ACHN (cell line): ENCODE measurements at places on chromosomes 2 and 18.
A peak's percentile ranks its signal among the peaks of the same experiment; 100 is the strongest.

- no peak for DNase-seq
Measured at GRCh38 chr2:114001937-114002336, 112.0 kb downstream of the ACTR3 start.

- DNase-seq, result peak; percentile 62
Measured at GRCh38 chr18:35949903-35950627, 22.4 kb upstream of the RMP24 start.

- DNase-seq, result peak; percentile 45
Measured at GRCh38 chr2:57376985-57377384, 669.6 kb upstream of the VRK2 start.

- no peak for DNase-seq
Measured at GRCh38 chr2:168495524-168495923, 39.5 kb downstream of the CERS6 start.

DNA sequence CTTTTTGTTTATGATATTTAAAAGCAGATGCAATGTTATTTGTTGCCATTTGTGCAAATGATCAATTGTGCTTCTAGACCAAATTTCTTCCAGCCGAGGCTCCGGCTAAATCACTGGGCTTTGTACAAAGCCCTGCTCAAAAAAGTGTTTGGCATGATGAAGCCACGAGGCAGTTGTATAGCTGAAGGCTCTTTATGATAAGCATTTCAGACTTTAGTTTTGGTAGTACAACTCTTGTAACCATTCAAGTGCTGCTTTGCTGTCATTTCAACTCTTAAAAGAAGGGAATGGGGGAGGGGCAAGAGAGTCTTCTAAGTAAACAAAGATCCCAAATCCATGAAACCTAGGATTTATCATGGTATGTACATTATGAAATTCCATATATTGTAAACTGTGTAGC, 3.3 kb upstream of the ZNF532 start:
- DNase-seq, result no peak

- DNase-seq, result no peak
Measured at GRCh38 chr18:79855147-79855933, 57.6 kb downstream of the KCNG2 start.

DNA sequence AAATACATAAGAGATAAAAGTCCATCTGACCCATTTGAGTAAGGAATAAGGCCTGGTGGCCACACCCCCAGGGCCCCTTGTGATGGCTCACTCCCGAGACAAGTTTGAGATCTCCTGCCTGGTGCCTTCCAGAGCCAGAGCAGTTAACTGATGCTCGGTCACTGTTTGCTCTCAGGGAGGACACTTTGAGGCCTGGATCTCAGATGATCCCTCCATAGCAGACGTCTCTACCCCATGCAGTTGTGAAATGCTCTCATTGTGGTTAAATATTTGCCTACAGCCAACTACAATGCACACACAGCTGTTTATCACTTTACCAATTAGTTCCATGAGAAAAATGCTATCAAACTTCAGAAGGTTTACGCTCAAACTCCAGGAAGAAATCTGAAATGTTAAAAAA, 12.3 kb downstream of the GYPC start:
- DNase-seq, result no peak

- DNase-seq, result no peak
Measured at GRCh38 chr18:61865466-61866175, 27.2 kb downstream of the RNF152 start.

DNA sequence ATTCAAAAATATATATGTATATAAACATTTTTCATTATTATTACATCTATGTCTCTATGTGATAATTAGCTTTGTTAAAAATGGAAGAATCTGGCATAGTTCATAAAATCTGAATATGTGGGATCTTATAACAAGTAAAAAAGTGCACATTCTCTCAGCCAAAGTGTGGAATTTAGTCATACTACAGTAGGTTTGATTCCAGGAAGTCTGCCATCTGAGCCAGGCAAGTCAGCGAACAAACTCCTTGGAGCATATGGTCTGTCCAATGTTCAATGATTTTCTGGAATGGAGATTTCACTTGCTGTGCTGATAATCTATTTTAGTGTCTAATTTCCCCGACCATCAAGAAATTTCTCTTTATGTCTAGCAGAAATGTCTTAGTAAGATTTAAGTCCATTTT, 1033.2 kb upstream of the NXPH2 start:
- DNase-seq, result no peak

- DNase-seq, result peak; percentile 70
Measured at GRCh38 chr18:25351777-25352628, at the start of gene ZNF521. ZNF521 (minus strand) TSS chr18:25352166; CDS start chr18:25350946, 1,220 bp downstream.

DNA sequence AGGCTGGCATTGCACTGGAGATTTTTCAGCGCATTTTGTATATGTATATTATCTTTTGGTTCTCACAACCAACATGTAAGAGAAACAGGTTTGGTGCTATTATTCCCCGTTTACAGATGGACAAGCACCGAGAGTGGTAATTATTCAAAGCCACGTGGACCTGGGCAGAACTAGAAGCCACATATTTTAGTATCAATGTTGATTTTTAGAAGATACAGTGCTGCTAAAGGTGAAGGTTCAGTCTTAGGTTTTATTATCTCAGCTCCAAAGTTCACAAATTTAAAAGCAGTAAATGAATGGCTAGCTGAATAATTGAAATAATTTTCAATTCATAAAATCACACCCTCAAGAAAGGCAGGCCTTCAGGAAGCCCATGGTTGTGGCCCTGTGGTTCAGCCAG, 400.6 kb upstream of the ID2 start:
- DNase-seq, result no peak

- no peak for DNase-seq
Measured at GRCh38 chr18:73270920-73271634, 403.3 kb upstream of the NETO1 start.

- DNase-seq, result no peak
Measured at GRCh38 chr2:58714238-58714637, 473.1 kb upstream of the FANCL start.

- no peak for DNase-seq
Measured at GRCh38 chr2:19353721-19354050, 4.7 kb downstream of the OSR1 start.

GRCh38 chr2:201975434-201975833, 58.2 kb upstream of the FZD7 start:
- no peak for DNase-seq

GRCh38 chr2:239092571-239093294, 244.8 kb downstream of the TWIST2 start:
- DNase-seq, result no peak

- no peak for DNase-seq
Measured at GRCh38 chr2:1985571-1985970, 241.3 kb upstream of the PXDN start.

- DNase-seq, result no peak
Measured at GRCh38 chr18:5518899-5519371, 24.9 kb downstream of the EPB41L3 start.

DNA sequence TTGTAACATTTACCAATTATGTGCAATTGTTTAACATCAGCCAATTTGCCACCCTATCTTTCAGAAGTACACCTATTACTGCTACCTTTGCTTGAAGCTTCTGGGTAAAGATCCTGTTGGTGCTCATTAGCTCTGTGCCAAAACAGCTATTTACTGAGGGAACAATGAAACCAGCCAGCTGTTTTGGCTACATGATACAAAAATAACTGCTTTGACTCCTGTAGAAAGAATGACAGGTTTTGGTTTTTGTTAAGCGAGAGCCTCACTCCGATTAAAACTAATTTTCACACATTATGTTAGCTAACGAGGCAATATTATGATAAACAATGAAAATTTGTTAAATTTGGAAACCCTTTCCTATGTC, 907.0 kb downstream of the EPHA4 start:
- DNase-seq, result no peak

DNA sequence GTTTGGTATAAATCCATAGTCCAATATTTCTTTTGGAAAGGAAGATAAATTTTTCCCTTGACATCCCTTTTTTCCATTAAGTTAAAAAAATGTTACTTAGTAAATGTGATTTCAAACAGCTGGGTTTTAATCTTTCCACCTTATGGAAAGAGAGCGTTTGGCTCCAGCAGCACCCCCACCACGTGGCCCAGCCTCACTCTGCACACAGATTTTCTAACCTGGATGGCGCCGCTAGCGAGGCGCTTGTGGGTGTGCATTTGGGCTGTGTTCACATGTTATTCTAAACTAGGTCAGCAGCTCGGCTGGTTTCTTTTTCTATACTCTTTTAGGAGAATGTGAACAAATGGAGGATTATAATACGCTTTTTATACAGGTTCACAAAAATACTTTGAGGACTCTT, 218.0 kb downstream of the LDLRAD4 start:
- no peak for DNase-seq

DNA sequence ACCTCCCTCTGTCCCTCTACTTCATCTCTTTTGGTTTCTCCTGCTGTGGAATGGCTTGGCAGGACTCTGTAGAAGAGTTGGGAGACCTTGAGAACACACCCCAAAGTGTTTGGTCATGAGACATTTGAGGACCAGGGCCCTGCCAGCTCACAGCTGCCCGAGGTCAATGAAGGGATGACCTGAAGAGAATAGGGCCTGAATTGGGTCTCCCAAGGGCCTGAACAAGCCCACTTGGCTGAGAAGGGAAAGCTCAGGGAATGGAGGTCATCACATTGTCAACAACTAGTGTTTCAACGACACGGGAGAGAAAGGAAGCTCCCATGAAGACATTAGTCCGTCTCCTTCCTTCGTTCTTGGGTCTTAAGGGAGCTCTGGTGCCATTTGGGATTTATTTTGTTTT, 52.8 kb downstream of the TTC32 start:
- no peak for DNase-seq

- DNase-seq, result peak; percentile 65
Measured at GRCh38 chr2:222613715-222614331, 42.1 kb downstream of the FARSB start.

GRCh38 chr2:71157124-71157793, 26.8 kb downstream of the MPHOSPH10 start:
- peak; percentile 53 for DNase-seq

- no peak for DNase-seq
Measured at GRCh38 chr2:26453421-26454329, 24.2 kb downstream of the OTOF start.

- peak; percentile 24 for DNase-seq
Measured at GRCh38 chr2:25473758-25474340, 132.1 kb upstream of the DNMT3A start.

DNA sequence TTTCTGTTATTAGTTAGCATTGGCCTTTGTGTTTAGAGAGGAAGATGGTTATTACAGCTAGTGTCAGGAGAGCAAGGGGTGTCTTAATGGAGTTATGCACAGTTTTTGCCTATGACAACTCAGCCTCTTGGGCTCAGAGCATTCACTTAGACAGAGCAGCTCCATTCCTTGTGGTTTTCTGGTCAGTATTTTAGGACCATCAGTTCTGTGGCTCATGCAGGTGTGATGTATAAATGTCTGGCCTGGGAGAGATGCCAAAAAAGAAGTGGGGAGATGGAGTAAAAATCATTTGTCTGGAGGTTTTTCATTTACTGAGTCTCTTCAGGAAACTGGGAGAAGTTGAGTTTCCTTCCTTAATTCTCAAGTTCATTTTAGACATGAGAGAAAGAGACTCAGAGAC, 79.7 kb downstream of the PRKCE start:
- DNase-seq, result no peak

DNA sequence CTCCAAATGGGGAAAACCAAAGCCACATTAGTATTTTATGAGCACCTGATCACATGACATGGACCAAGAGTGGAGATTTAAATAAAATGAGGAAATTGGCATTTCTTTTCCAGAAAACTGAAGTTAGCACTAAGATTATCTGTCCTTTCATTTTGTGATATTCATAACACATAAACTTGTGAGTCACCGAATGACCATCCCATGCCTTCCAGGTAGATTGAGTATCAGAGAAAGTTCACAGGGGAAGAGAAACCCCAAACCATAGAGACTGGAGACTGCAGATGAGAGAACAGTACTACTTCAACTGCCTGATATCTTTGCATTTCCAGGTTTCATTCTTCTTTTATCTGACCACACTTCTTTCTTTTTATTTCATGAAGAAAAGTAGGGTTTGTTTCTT, 176.3 kb upstream of the LRP1B start:
- no peak for DNase-seq

DNA sequence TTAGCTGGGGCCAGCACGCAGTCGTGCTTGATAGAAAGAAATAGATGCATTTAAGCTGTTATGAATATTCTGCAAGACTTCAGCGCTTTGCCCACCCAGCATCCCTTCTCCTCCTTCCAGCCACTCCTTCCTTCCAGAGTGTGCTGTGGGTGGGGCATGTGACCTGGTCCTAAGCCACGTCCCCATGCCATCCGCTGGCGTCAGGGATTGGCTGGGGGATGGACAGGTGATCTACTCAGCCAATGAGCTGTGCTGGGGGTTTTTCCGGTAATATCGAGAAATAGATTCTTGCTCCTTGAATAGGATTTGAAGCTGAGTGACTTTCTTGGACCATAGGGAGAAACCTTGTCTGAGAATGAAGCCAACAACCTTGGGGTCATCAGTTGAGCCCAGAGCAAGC, 4.8 kb upstream of the ZAP70 start:
- no peak for DNase-seq

GRCh38 chr2:76444732-76445131, 734.0 kb upstream of the GCFC2 start:
- no peak for DNase-seq

DNA sequence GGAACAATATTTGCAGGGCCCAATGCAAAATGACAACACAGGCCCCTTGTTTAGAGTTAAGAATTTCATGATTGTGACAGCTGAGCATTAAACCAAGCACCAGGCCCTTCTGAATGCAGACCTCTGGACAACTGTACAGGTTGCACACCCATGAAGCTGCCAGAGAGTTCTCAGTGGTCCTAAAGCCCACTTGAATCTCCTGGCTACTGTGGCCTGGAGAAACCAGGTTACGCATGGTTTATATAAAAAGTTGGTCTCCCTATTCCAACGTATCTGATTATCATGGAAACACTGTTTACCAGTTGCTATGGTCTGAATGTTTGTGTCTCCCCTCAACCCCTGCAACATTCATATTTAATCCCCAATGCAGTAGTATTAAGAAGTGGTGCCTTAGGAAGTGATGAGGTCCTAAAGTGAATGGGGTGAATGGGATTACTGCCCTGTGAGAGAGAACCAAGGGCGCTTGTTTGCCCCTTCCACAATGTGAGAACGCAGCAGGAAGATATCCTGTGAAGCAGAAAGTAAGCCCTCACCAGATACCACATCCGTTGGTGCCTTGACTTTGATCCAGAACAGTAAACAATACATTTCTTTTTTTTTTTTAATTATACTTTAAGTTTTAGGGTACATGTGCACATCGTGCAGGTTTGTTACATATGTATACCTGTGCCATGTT, 48.0 kb upstream of the ANXA4 start:
- no peak for DNase-seq

DNA sequence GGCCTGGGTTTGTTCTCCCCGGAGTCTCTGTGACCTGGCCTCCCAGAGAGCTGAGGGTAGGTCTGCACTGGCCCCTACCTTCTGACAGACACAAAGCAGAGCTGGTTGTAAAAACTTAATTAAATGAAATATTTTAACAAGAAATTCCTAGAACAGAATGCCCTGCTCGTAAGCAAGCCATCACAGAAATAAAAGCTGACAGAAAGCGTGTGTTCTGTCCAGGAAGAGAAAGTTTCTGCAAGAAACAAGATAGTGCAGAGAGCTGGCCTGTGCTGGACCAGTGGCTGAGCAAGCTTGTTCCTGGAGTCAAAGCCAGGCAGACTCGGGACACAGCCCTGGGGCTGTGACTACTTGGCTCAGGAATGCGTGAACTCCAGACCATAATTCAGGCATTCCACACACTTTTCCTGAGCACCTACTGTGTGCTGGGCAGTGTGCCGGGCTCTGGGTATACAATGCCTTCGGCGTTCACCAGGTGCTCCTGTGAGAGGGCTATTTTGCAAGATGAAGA, 51.6 kb downstream of the APOB start:
- DNase-seq, result no peak
